Stimulated activated CD4-positive, alpha-beta T cell treated with anti-CD3 and anti-CD28 coated beads, Interleukin-4, amount 100 ng/mL, for 1 hour (primary cell): ENCODE measurements at places on chromosomes 5 and 9.

DNA sequence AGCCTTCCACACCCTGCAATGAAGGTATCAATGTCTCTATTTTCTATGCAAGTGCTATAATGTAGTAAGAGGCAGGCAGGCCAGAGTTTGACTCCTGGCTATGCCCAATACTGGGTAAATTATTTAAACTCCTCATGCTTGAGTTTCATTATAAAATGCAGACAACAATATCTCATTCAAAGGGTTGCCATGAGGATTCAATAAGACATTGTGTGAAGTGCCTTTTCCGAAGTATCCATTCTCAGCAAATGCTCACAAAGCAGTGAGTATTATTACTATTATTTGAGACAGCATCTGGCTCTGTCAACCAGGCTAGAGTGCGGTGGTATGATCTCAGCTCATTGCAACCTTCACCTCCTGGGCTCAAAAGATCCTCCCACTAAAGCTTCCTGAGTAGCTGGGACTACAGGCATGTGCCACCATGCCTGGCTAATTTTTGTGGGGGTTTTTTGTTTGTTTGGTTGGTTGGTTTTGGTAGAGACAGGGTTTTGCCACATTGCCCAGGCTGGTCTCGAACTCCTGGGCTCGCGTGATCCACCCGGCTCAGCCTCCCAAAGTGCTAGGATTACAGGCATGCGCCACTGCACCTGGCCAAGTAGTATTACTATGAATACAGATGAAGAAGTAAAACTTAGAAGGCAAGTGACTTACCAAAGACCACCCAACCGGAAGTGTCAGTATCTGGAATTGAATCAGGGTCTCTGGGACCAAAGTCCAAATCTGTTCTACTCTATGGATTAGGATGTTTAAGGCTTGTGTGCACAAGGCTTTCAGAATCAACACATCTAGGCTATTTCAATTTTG is 18.8 kb downstream of the ADAM19 start:
- no peak for DNase-seq

DNA sequence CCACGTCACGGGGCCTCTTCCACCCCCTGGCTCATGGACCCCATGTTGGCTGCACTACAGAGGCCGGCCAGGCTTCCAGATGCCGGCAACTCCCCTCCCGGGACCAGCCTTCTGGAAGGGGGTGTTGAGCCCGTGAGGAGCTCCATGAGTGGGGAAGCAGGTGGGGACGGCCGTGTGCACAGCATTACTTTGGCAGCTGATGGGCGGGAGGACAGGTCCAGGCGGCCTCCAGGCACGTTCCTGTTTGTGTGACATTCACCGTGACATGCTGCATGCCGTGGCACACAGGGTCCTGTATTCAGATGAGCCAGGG is 29.1 kb upstream of the ABO start:
- DNase-seq = no peak

DNA sequence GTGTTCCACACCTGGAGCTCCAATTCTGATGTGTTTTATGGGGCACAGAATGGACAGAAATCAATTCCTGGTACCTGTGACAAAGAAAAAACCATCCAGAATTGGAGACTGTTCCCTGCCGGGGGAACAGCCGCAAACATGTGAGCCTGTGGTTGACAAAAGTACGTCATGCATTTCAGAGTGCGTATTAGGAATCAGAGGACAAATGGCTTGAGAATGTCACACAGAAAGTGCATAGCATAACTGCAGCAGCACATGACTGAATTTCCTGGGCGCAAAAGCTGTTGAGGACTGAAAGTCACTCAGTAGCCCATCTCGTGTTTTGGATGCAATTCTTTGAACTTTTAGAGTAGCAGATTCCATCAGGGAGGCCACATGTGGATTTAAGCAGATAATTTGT is 85.1 kb downstream of the TRIO start:
- DNase-seq = no peak

DNA sequence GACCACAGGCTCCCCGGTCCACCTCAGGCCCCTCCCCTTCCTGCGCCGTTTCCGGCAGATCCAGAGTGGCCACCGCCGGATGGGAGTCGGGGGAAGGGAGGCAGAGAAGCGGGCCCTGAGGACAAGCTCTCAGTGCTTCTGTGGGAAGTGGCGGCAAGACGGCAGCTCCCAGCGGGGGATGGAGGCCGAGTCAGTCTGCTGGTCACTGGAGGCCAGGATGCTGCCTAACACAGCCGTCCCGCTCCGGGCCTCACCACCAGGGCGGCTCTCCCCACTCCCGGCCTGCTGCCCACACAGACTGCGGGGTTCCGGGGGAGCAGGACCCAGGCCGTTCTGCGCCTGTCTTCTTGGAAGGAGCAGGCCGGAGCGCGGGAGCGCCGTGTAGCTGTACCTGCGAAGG is 31.4 kb downstream of the FXN start:
- DNase-seq = no peak

- DNase-seq = no peak
Measured at GRCh38 chr5:2324788-2325187, 426.7 kb downstream of the IRX2 start.
